ENCODE measurements at places on chromosomes 5 and 9. TPM values are rescaled to one million over a fixed set of nuclear protein-coding genes. Genes with fewer than 3 reads are reported as not detected.

Gene CDKN2B
- total RNA-seq = 74.0 TPM

Gene EDIL3
- 182 TPM for total RNA-seq

Gene RASGRF2
- total RNA-seq = 5.1 TPM

Gene ANKRD18A
- not detected for total RNA-seq

Gene SPATA31E1
- not detected for total RNA-seq

Gene KLF9
- 27.9 TPM for total RNA-seq

Gene SLC6A19
- not detected for total RNA-seq

Gene ADRB2
- total RNA-seq = 0.18 TPM

Gene STPG3
- not detected for total RNA-seq

Gene PHYHD1
- total RNA-seq = 2.1 TPM

Gene FOXD4L4
- 0.18 TPM for total RNA-seq

Gene C5orf63
- 1.5 TPM for total RNA-seq

Gene LHX3
- not detected for total RNA-seq

Gene SNCAIP
- 13.1 TPM for total RNA-seq

Gene SPAAR
- not detected for total RNA-seq

Gene CCNO
- not detected for total RNA-seq

Gene PCDHB2
- total RNA-seq = 0.74 TPM

Gene NR5A1
- not detected for total RNA-seq

Gene VAV2
- total RNA-seq = 32.8 TPM

Gene IL4
- total RNA-seq = not detected

Gene POU5F2
- total RNA-seq = 1.2 TPM

Gene SYK
- total RNA-seq = not detected

Gene GFI1B
- not detected for total RNA-seq

Gene FAM81B
- total RNA-seq = not detected

Gene NUTM2G
- total RNA-seq = not detected

Gene RANBP3L
- 0.60 TPM for total RNA-seq

Gene PKD2L2
- total RNA-seq = not detected

Gene ARHGEF39
- 0.92 TPM for total RNA-seq

Gene SPATA31C1
- not detected for total RNA-seq

Gene GABRA6
- not detected for total RNA-seq

Gene UBAP1
- 28.9 TPM for total RNA-seq

Gene SPINK6
- total RNA-seq = not detected

Gene ERBIN
- 55.9 TPM for total RNA-seq

Gene AMBP
- total RNA-seq = not detected

Gene STKLD1
- 0.59 TPM for total RNA-seq

Gene EPB41L4A
- 3.2 TPM for total RNA-seq

Gene C1QTNF2
- total RNA-seq = 0.32 TPM

Gene SLC36A1
- 6.2 TPM for total RNA-seq

Gene PCDHGB5
- 30.9 TPM for total RNA-seq

Gene CNTNAP3
- 3.6 TPM for total RNA-seq

Gene ZBTB43
- total RNA-seq = 12.5 TPM

Gene F2RL2
- total RNA-seq = 5.6 TPM
